Right lung (tissue), 10 donors: ENCODE measurements at places on chromosomes 1 and 21. TPM values are rescaled to one million over a fixed set of nuclear protein-coding genes. Genes with fewer than 3 reads are reported as not detected.

CYYR1 gene
- polyA plus RNA-seq, result 75.1 TPM

DNA sequence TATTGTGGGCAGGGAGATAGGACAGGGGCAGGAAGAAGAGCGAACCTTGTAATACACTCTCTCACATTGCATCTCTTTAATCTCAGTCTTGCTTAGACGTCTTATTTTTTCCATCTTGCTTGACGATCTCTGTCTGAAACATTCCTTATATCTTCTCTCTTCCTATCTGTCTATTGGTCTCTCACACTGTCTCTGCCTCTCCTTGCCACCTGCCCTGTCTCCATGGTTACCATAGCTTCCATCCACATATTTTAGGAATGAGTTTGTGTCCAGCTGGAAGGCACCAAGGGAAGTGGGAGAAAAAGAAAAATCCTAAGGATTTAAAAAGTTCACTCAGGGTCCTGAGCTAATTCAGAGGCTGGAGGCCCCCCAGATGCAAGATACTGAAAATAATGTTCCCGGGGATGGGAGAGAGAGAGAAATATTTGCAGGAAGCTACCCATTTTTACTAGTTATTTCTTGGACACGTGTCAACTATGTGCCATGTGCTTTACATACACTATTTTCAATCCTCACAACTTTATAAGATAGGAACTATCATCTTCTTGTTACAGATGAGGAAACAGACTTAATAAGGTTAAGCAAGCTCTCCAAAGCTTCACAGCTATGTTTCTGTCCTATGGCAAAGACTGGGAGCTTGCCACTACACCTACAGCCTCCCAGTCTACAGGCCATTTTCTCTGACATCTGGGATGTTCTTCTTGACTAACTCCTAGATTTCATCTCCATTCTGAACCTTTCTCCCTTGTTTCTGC lies 933 bp downstream of the ANKRD34A start:
- DNase-seq, result no peak

- DNase-seq, result no peak
These were observed 346.2 kb upstream of the ZRANB2 start for GRCh38 chr1:71427066-71427465.

DNA sequence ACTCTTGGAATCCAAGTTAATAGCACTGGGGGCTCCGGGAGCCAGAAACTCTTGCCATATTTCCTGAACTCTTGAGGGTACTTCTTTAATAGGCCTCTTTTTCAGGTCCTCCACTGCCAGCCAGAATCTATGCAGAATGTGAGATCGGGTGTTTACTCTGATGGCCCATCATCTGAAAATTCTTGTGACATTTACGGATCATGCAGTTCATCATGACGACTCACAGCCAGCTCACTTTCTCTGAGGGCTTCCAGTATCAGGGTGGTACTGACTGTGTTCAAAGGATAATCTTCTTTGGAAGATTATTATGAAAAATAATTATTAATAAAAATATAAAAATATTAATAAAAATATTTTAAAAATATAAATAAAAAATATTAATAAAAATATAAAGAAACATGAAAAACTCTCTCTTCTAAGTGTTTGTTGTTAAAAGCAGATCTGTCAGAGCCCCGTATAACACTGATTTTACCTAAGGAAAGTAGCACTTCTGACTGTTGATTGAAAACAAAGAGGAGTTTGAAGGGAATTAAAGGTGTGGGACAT lies 194.3 kb upstream of the GREM2 start:
- no peak for DNase-seq

DNA sequence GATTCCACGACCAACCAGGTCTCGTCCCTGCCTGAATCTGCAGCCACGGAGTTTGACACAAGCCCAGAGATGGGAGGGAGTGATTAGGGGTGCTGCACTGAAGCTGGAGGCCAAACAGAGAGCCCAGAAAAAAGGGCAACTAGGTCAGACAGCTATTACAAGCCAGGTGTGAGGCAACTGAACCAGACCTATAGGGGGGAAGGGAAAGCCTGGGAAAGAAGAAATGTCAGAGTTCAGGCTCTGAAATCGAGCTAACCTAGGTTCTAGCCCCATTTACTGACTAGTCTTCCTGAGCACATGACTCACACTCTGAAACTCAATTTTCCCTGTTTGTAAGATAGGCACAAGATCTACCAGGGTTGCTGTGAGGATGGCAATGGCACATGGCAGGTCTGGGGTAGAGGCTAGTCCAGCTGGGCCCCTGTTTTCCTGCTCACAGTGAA lies 1.7 kb downstream of the DHCR24 start:
- no peak for DNase-seq

GRCh38 chr1:81270051-81270450 lies 530.7 kb upstream of the ADGRL2 start:
- no peak for DNase-seq

- no peak for DNase-seq
These were observed 48.0 kb upstream of the NEK7 start for GRCh38 chr1:198108636-198109370.

DNA sequence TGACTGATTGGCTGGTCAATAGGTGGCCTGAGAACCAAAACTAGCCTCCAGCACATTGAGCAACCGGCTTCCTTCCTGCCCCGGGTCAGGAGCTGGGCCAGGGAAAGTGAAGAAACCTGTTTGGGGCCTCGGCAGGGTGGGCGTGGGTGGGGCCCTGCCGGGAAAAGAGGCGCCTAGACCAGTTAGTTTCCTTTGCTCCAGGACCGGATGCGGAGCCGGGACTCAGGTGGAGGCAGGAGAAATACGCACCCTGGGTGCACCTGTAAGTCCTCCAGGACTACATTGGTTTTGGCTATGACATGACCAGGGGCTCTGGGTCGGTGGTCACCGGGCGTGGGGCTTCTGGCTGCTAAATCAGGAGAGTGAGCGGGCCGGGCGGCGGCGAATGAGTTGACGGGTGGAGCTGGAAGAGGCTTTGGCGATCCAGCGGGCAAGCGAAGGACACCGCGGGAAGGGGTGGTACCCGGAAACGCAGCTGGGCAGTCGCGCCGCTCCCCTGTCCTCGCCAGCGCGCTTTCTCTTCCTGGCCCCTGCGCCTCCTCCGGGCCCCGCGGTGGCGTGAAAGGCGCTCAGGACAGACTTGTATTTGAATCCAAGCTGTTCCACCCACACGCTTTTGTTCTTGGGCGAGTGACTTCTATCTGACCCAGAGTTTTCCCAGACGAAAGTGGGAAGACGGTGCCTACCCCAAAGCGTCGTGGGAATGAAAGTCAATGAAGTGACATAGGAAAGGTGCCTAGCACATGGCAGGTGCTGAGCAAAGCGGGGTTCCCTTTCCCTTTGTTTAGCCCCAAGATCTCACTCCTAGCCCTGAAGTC lies 30.6 kb upstream of the JUN start:
- no peak for DNase-seq

- no peak for DNase-seq
These were observed 159.0 kb upstream of the GALNT2 start for GRCh38 chr1:229907884-229908638.

PRAMEF8 gene
- polyA plus RNA-seq, result not detected

GRCh38 chr1:12011998-12012397 lies 7.3 kb upstream of the MIIP start:
- DNase-seq, result no peak

GRCh38 chr1:159144571-159144970 lies 26.8 kb upstream of the CADM3 start:
- DNase-seq, result no peak

DNA sequence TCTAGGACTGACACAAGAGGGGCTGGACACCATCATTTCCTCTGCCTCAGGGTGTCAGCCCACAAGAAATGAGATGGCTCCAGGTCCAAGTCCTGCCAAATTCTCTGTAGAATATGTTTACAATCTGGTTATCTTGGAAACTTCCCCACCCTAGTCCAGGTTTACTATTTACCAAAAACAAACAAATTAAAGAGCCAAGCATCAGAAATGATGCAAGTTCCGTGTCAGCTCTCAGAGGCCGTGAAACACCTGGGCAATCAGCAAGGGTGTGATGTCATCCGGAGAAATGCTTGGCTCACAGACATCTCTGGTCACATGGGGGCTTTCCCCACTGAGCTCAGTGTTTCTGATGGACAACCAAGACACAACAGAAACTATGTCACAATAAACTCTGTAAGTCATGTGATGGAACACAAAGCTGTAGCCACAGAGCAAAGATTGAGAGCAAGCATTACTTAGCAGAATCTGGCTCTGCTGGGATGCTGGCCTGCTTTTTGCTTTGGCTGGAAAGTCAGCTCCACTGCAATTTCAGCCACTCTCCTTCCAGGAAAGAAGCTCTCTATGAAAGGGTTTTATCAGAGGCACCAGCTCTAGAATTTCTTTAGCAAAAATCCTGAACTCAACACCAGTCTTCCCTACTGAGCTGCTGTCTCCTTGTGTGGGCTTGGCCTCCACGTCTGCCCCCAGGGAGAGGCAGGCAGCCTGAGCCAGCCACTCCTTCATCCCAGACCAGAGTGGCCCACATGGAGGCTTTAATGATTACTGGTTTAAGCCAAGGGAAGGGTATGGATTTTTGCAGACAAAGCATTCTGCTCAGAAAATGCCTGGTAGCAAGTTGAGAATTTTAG lies 55.9 kb downstream of the NENF start:
- DNase-seq, result peak; percentile 50

DNA sequence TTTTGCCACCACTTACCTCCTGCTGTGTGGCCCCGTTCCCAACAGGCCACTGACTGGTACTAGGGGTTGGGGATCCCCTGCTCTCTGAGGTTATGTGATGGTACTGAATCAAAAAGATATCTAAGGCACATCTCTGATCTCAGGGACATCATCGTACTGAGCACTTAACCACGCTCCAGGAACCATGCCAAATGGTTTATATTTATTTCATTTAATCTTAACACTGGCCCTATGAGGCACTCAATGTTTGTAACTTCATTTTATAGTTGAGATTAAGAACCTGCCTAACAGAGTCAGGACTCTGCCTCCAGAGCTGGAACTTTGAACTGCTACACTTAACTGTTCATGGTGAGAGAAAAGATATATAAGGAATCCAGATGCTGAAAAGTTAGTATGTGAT lies 98.0 kb upstream of the HP1BP3 start:
- no peak for DNase-seq

DNA sequence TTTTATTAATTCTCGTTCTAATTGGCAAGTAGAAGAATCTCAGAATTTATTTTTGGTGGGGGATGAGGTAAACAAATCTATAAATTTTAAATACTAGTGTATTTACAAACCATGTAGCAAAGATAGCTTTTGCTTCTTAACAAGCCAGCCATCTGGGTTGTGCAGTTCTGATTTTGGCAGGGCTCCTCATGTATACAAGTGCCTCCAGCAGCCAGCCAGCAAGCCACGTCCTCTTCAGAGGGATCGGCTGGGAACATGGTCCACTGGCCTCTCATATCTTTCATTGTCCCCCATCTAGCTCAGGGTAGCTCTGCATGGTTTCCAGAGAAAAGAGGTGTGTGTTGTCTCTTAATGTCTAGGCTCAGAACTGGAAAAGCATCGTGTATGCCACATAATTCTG lies 659.1 kb downstream of the MRPL39 start:
- no peak for DNase-seq

TCP10L gene
- polyA plus RNA-seq, result 0.96 TPM

DNA sequence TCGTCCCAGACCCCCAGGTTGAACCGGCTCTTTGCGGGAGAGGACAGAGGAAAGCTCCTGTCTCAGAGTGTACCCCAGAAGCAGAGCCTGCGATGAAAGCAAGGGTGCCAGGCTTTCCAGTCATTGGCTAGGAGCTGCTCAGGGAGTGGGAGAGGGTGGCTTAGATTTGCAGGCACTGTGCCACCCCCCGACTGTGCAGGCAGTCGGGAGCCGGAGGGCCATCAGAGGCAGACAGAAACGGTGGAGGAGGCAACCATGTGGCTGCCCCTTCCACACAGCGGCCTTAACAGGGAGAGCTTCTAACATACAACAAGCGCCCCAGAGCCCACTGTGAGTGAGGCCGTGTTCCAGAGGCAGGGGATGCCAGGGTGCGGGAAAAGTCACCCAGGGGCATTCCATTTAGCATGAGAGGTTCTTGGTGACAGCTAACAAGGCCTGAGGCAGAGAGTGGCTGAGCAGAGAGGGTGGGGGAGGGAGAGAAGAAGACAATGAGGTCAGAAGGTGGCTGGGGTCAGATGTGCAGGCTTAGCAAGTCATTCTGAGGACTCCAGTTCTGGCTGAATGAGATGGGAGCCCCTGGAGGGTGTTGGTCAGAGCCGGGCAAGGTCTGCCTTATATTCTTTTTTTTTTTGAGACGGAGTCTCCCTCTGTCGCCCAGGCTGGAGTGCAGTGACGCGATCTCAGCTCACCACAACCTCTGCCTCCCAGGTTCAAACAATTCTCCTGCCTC lies 9.5 kb upstream of the C1orf167 start:
- DNase-seq, result no peak

GRCh38 chr1:198333744-198334143 lies 176.9 kb downstream of the NEK7 start:
- no peak for DNase-seq

VHLL gene
- polyA plus RNA-seq, result not detected

TAF1A gene
- polyA plus RNA-seq, result 19.6 TPM

GRCh38 chr1:20575541-20576336 lies 13.2 kb upstream of the CDA start:
- no peak for DNase-seq

GRCh38 chr1:51761351-51761750 lies 117.2 kb downstream of the NRDC start:
- DNase-seq, result no peak

DR1 gene
- polyA plus RNA-seq, result 64.6 TPM

- DNase-seq, result no peak
These were observed 18.9 kb downstream of the PRRX1 start for GRCh38 chr1:170682809-170683208.

GRCh38 chr1:4022715-4023114 lies 122.6 kb upstream of the C1orf174 start:
- no peak for DNase-seq

KRTAP22-1 gene
- not detected for polyA plus RNA-seq
